Spinal cord (tissue), 10 donors: ENCODE measurements at places on chromosomes 13 and 19. TPM values are rescaled to one million over a fixed set of nuclear protein-coding genes. Genes with fewer than 3 reads are reported as not detected.

DNA sequence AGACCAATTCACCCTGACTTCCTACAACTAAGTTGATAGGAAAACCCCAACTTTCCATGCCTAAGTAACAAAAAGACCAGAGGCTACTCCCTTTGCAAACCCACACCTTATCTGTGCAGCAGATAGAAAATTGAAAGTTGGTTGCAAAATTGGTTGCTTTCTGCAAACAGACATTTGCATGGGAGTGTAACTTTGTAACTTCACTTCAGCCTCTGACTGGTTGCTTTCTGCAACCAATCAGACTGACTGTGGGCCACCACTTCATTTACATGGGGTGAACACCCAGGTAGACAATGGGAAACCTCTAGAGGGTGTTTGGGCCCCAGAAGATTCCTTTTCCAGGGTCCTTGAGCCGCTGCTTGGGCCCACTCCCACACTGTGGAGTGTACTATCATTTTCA, 9.8 kb downstream of the TEX30 start:
- no peak overlapping the region for H3K27ac ChIP-seq
- no peaks in the 10 kb centered on the region for H3K27me3 ChIP-seq
- DNase-seq: no peak
- H3K4me3 ChIP-seq: no peak overlapping the region
- H3K4me1 ChIP-seq: no peaks in the 10 kb centered on the region

- H3K4me1 ChIP-seq: no peaks in the 10 kb centered on the region
- H3K27ac ChIP-seq: no peak overlapping the region
- no peak for DNase-seq
Measured at GRCh38 chr19:49101160-49101559, 13.0 kb upstream of the LIN7B start.

- H3K4me1 ChIP-seq: no peaks in the 10 kb centered on the region
- no peak for DNase-seq
- no peak overlapping the region for H3K4me3 ChIP-seq
- no peaks in the 10 kb centered on the region for H3K36me3 ChIP-seq
Measured at GRCh38 chr13:66205807-66206206, 1024.3 kb downstream of the PCDH9 start.

The RNF225 gene
- not detected for total RNA-seq

GRCh38 chr13:34310539-34310938, 492.6 kb downstream of the RFC3 start:
- no peaks in the 10 kb centered on the region for H3K36me3 ChIP-seq
- H3K27me3 ChIP-seq: no peaks in the 10 kb centered on the region
- H3K4me1 ChIP-seq: no peaks in the 10 kb centered on the region
- no peak overlapping the region for H3K4me3 ChIP-seq
- no peak overlapping the region for H3K27ac ChIP-seq
- DNase-seq: no peak

GRCh38 chr13:24083722-24084421, 76.6 kb upstream of the SPATA13 start:
- H3K4me3 ChIP-seq: peak overlapping the region; percentile 11
- H3K36me3 ChIP-seq: no peaks in the 10 kb centered on the region
- H3K27me3 ChIP-seq: no peaks in the 10 kb centered on the region
- H3K27ac ChIP-seq: peak overlapping the region; percentile 78
- peaks cover 51% of the 10 kb centered on the region for H3K4me1 ChIP-seq

DNA sequence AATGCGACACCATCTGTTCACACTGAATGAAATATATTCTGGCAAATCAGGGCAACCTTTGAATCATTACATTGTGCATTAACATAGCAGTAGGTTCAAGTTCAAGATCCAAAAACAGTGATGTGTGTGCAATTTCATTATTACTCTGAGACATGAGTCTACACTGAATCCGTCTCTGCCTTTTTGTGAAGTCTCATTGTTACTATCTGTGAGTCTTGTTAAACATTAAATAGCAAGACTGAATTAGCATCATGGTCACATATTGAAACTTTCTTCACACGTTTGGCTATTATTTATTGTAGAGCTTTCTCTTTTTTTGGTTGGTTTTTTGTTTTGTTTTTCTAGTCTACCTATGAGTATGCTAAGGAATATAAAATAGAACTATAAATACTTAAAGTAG, 117.1 kb upstream of the SLITRK5 start:
- H3K4me1 ChIP-seq: no peaks in the 10 kb centered on the region
- no peaks in the 10 kb centered on the region for H3K36me3 ChIP-seq

DNA sequence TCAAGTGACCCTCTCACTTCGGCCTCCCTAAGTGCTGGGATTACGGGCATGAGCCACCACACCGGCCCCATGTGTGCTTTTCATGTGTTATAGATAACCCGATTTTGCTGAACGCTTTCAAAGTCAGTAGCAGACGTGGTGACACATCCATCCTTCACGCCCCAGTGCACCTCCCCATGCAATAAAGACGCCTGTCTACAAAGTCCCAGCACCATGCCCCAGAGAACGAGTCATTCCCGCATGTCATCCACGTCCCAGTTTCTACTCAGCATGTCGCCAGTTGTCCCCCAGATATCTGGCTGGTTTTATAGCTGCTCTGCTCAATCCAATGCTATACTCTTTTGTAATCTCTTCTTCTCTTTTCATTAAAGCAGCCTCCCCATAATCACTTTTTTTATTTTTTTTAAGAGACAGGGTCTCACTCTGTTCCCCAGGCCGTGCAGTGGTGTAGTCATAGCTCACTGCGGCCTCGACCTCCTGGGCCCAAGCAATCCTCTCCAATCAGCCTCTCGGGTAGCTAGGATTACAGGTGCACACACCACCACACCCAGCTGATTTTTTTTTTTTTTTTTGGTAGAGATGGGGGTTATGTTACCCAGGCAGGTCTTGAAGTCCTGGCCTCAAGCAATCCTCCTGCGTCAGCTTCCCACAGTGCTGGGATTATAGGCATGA, 42.5 kb downstream of the DNM2 start:
- peaks cover 62% of the 10 kb centered on the region for H3K36me3 ChIP-seq
- H3K27me3 ChIP-seq: no peaks in the 10 kb centered on the region
- H3K27ac ChIP-seq: no peak overlapping the region

- DNase-seq: no peak
- no peak overlapping the region for H3K4me3 ChIP-seq
- no peaks in the 10 kb centered on the region for H3K27me3 ChIP-seq
Measured at GRCh38 chr19:45975306-45976070, 1.8 kb upstream of the NOVA2 start.

The FGF9 gene
- total RNA-seq: 5.1 TPM

The ZNF888 gene
- total RNA-seq: 5.4 TPM

The SERPINE3 gene
- total RNA-seq: not detected

DNA sequence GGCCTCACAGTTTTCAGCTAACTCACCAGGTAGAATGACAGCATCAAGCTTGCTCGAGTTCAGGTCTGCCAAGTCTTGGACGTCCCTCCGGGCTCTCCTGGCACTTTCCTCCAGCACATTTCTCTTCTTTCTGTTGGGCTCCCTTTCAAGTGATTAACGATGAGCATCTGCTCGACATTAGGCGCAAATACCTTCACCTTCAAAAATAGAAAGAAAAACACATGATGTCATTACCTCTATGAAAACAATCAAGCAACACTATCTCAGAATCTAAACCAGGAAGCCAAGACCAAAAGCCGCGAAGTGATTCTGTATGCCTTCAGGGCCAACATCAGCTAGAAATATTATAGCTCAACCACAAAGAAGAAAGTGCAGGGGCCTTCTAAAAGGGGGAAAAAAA, 15.4 kb upstream of the CLN5 start:
- DNase-seq: no peak
- H3K36me3 ChIP-seq: no peaks in the 10 kb centered on the region
- peaks cover 9% of the 10 kb centered on the region for H3K27me3 ChIP-seq
- peaks cover 11% of the 10 kb centered on the region for H3K4me1 ChIP-seq
- no peak overlapping the region for H3K27ac ChIP-seq

GRCh38 chr13:75541287-75541686, 3.6 kb upstream of the COMMD6 start:
- H3K27ac ChIP-seq: no peak overlapping the region
- H3K4me3 ChIP-seq: no peak overlapping the region
- no peaks in the 10 kb centered on the region for H3K4me1 ChIP-seq
- no peak for DNase-seq

DNA sequence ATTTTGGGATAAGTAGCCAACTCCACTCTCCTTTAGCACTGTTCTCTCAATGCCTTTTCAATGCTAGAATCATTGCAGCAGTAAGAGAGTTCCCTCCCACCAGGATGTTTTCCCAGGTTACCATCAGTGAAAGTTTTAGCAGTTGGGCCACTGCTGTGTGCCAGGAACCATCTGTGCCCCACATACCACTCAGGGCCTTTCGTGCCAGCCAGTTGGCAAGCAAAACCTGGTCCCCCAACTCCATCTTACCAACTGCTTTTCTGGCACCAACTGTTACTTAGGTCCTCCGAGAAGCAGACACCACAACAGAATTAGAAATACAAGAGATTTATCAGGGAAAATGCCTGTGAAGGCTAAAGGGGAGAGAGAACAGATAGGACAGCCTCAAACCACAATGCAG, 533.4 kb upstream of the NBEA start:
- DNase-seq: no peak
- H3K4me1 ChIP-seq: no peaks in the 10 kb centered on the region
- H3K27ac ChIP-seq: no peak overlapping the region
- no peaks in the 10 kb centered on the region for H3K27me3 ChIP-seq

DNA sequence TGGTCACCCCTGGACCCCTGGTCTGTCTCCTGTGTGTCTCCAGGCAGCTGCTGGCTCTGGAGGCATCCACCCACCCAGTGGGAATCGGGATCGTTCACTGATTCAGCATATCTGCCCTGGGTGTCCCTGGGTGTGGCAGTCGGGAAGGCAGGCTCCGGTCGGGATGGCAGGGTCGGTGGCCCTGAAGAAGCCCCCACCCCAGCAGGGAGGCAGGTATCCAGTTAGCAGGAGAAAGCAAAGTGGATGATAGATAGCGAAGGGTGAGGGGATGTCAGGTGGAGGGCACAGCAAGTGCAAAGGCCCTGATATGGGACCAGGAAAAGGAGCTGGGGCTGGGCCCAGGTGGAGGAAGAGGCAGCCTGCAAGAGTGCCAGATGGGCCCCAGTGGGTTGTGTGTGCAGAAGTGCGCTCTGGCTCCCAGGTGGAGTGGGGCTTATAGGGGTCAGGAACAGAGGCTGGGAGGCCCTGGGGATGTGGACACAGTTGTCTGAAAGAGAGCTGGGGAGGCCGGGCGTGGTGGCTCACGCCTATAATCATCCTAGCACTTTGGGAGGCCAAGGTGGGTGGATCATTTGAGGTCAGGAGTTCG, 2.3 kb downstream of the SSBP4 start:
- H3K27me3 ChIP-seq: no peaks in the 10 kb centered on the region
- peaks cover 35% of the 10 kb centered on the region for H3K36me3 ChIP-seq
- no peak overlapping the region for H3K27ac ChIP-seq
- no peak overlapping the region for H3K4me3 ChIP-seq
- peaks cover 87% of the 10 kb centered on the region for H3K4me1 ChIP-seq
- no peak for DNase-seq

The FFAR3 gene
- 0.11 TPM for total RNA-seq

DNA sequence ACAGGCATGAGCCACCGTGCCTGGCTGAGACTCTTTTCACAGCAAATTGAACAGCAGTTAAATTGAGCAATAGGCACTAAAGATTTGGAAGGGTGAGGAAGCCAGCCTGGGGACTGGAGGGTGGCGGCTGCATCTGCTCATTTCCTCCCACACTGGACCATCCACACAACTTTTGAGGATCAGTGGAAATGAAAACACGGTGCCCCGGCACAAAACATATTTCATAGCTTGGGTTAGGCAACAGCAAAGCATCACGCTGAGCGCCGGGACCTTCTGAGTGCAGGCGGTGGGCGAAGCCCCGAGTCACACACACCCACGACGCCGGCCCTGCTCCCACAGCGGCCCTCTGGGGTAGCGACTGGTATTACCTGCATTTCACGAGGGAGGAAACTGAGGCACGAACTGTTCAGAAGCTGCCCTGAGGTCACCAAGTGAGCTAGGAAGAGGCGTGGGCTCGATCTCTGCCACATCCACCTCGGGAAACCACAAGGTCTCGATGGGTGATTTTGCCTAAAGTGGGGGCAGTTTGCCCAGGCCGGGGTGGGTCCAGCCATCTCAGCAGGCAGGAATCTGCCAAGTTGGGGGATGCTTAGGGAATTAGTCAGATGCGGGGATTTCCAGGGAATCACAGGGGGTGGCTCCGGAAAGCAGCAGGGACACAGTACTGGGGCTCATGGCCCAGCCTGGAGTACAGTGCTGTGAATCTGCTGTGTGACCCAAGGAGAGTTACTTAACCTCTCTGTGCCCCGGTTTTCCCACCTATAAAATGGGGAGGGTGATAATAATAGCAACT, 3.5 kb upstream of the SBNO2 start:
- H3K27ac ChIP-seq: no peak overlapping the region
- no peaks in the 10 kb centered on the region for H3K27me3 ChIP-seq
- H3K4me3 ChIP-seq: no peak overlapping the region
- peaks cover 22% of the 10 kb centered on the region for H3K4me1 ChIP-seq

The ONECUT3 gene
- not detected for total RNA-seq

The ZSWIM9 gene
- 2.0 TPM for total RNA-seq

The ZNF491 gene
- 13.9 TPM for total RNA-seq

The C19orf73 gene
- 0.40 TPM for total RNA-seq

The SHISA2 gene
- 8.5 TPM for total RNA-seq

- no peak for DNase-seq
- H3K4me3 ChIP-seq: no peak overlapping the region
- no peaks in the 10 kb centered on the region for H3K36me3 ChIP-seq
Measured at GRCh38 chr13:103157434-103158145, 91.4 kb upstream of the SLC10A2 start.

GRCh38 chr19:53537521-53538377, at the start of gene ZNF331:
ZNF331 (plus strand) TSS chr19:53538145; CDS start chr19:53569377, 31,232 bp downstream.
- peak within 1 kb of the TSS; percentile 73 for H3K27ac ChIP-seq
- peaks cover 12% of the 10 kb centered on the region for H3K4me1 ChIP-seq
- H3K27me3 ChIP-seq: no peaks in the 10 kb centered on the region

The ZSWIM4 gene
- 4.0 TPM for total RNA-seq

GRCh38 chr19:46296722-46297461, at the start of gene HIF3A:
HIF3A (plus strand) TSS chr19:46297042; CDS start chr19:46297077, 35 bp downstream.
- peak; percentile 85 for DNase-seq
- H3K27me3 ChIP-seq: no peaks in the 10 kb centered on the region
- H3K36me3 ChIP-seq: no peaks in the 10 kb centered on the region
- H3K4me3 ChIP-seq: peak within 1 kb of the TSS; percentile 59

- H3K4me3 ChIP-seq: no peak overlapping the region
- no peak overlapping the region for H3K27ac ChIP-seq
- no peaks in the 10 kb centered on the region for H3K27me3 ChIP-seq
- H3K36me3 ChIP-seq: no peaks in the 10 kb centered on the region
- DNase-seq: no peak
Measured at GRCh38 chr13:101695870-101696516, 243.5 kb downstream of the ITGBL1 start.

DNA sequence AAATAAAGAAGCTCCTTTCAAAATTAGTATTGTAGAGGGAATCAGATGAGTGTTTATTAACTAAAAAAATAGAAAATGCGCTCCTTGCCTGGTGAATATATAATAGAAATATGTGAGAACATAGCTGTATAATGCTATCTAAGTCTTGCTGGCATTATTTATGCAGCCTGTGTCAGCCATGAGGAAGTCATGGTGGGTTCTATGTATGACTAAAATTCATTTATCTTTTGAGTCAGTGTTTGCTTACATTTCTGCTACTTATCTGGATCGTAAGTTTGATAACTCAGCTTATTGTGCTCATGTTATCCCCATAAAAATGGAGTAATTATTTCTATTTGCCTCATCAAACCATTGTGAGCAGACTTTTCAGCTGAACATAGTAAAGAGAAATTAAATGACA, 449.3 kb downstream of the OXGR1 start:
- no peaks in the 10 kb centered on the region for H3K27me3 ChIP-seq
- H3K36me3 ChIP-seq: no peaks in the 10 kb centered on the region
- DNase-seq: no peak
- no peak overlapping the region for H3K27ac ChIP-seq
- no peak overlapping the region for H3K4me3 ChIP-seq
